Iris pigment epithelial cell (primary cell): ENCODE measurements at places on chromosomes 4 and X.

GRCh38 chrX:2592279-2592678, 91.5 kb upstream of the DHRSX start:
- DNase-seq: no peak

- no peak for DNase-seq
Measured at GRCh38 chrX:63738696-63739095, 46.3 kb downstream of the ARHGEF9 start.

DNA sequence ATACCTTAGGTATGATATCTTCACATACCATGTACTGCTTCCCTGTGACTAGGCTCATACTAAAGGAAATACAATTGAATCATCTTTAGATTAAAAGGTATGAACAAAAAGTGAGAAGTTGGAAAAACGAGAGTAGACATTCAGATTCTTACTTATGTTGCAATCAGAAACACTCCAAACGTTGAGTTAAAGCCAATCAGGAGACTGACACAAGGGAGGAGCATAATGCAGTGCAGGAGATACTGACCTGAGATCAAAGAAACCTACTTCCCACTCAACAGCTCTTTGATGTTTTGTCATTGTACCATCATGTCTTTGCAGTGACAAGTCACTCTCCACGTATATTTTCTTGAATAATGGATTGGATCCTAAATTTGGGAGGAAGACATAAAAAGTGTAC, 8.9 kb upstream of the PCDH18 start:
- no peak for DNase-seq

DNA sequence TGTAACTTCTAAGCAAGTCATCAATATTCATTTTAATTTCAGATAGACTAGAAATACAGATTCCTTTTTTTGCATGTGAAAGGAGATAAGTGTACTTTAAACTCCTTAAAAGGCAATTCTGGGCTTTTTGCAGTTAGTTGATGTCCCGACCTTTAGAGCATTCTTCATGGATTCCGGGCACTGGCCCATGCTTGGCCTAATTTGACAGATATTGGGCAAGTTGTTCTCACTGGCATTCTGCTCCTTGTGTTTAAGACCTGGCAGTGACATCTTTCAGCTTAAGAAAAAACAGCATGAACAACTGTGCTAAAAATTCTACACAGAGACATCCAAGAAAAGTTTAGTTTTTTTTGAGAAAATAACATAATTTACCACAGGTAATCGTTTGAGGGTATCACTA, 1037.2 kb downstream of the PCDH18 start:
- no peak for DNase-seq

DNA sequence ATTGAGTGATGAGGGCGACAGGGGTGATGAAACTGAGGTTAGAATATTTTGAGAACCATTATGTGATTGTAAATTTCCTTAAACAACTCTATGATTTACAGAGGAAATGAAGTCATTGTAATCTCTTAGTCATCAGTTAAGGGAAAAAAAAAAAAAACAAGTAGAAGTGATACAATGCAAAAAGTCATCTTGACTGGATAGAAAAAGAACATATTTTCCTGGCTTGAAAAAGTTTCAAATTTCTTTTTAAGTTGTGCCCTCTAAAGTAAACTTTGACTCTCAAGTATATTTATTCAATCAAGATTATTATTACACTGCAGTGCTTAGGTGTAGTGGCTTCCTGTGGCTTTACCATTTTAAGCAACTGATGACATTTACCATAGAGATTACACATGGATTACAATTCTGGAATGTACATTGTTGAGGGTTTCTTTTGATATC, 40.6 kb downstream of the GABRB1 start:
- DNase-seq: peak; percentile 59

GRCh38 chr4:57194068-57194611, 84.0 kb upstream of the IGFBP7 start:
- no peak for DNase-seq

GRCh38 chr4:6771229-6771671, 11.3 kb upstream of the KIAA0232 start:
- DNase-seq: no peak

DNA sequence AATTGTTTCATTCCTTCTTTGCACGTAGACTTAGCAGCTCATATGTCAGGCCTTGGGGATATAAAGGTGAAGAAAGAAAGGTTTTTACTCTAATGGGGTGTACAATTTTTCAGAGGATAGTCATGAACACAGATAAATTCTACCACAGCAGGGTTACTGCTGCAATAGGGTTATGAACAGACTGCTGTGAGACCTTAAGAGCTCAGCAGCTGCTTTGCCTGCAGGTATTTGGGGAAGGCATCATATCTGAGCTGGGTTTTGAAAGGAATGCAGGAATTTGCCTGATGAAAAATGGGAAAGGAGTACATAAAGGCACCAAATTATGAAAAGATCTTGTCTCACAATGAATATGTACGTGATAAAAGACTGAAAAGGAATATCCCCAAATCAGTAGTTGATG, 128.9 kb downstream of the CEP135 start:
- DNase-seq: peak; percentile 23

GRCh38 chr4:74768857-74769525, 25.3 kb downstream of the BTC start:
- peak; percentile 38 for DNase-seq

DNA sequence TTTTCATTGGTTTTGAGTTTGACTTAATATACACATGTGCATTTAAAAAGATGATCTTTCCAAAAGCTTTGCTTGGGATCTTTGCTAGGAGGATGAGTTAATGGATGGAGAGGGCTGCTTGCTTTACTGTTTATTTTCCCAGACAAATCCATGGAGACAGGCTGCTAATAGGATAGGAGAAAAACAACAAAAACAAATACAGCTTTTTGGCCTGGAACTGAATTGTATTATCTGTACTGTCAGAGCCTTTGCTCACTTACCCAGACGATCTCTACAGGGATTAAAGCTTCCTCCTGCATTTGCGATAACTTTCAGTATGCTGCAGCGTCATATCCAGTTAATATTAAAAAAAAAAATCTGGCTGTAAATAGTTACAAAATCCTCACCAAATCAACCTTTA, 190.8 kb upstream of the NUDT6 start:
- no peak for DNase-seq

- no peak for DNase-seq
Measured at GRCh38 chr4:167893531-167893930, 198.8 kb upstream of the ANXA10 start.

DNA sequence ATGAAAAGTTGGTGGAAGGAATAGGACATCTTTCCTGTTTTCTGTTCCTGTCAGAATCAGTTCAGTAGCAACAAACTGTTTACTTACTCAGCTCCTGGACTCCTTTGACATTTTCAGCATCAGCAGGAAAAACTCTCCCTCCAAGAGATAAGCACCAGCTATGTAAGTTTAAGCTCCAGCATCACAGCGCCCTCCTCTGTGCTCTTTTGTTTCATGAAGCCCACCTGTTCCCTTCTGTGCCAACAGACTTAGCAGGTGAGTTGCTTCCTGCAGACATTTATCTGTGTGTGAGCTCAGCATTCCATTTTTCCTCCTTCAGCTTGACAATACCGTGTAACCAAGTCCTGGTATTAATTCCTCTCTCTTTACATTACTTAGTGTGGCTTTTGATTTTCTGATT, 644.1 kb upstream of the AGA start:
- DNase-seq: no peak

- peak; percentile 40 for DNase-seq
Measured at GRCh38 chr4:164731827-164732474, 22.0 kb upstream of the SMIM31 start.

- DNase-seq: no peak
Measured at GRCh38 chrX:120350450-120351138, 11.3 kb upstream of the ATP1B4 start.

GRCh38 chr4:36427696-36428095, 146.3 kb downstream of the DTHD1 start:
- DNase-seq: no peak

DNA sequence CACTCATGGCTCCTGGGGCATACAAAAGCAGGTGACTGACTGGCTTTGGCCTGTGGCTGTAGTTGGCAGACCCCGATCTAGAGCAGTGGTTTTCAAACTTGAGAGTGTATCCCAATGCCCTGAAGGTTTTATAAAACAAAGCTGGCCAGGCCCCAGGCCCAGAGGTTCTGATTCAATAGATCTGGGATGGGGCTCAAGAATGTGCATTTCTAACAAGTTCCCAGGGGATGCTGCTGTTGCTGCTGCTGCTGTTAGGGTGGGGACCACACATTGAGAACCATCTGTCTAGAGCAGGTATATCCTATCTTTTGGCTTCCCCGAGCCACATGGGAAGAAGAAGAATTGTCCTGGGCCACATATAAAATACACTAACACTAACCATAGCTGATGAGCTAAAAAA, 7.3 kb downstream of the AIFM1 start:
- no peak for DNase-seq

DNA sequence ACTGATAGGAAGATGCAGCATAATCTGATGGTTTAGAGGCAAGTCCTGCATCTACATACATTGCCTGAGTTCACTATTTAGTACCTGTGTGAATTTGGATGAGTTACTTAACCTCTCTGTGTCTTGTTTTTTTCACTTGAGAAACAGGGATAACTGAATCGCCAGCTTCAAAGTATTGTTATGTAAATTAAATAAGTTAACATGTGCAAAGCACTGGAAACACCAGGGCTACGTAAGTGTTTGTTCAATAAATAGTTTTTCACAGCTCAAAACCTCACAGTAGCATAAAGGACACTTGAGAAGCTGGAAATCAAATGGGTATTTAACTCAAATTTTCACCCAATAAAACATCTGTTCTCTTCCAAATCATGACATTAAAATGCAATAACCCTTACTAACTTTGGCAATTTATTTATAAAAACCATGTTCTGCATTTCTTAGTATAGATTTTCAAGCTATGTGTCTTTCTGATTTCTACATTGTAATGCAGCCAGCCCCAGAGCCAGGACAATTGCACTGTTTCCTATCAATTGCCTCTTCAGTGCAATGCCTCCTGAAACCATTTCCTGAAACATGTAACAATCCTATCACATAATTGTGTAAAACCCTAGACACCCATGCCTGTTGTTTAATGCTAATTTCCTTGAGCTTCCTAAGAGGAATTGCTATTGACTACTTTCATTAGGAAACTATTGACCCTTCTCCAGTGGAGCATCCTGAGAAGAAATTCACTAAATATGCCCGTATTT, 177.1 kb downstream of the UNC5C start:
- no peak for DNase-seq

DNA sequence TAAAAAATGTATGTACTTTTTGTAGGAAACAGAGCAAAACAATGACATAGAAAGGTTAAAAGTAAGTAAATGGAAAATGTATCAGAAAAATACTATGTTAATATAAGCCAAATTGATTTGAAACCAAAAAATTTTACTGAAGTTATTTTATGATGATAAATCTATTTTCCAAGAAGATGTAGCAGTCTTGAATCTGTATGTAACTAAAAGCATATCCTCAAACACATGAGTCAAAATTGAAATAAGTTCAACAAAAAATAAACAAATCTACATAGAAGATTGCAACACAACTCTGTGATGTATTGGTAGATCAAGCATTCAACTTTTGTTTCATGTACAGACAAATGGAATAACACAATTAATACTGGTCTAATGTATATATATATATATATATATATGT, 450.0 kb downstream of the SPRY1 start:
- no peak for DNase-seq

DNA sequence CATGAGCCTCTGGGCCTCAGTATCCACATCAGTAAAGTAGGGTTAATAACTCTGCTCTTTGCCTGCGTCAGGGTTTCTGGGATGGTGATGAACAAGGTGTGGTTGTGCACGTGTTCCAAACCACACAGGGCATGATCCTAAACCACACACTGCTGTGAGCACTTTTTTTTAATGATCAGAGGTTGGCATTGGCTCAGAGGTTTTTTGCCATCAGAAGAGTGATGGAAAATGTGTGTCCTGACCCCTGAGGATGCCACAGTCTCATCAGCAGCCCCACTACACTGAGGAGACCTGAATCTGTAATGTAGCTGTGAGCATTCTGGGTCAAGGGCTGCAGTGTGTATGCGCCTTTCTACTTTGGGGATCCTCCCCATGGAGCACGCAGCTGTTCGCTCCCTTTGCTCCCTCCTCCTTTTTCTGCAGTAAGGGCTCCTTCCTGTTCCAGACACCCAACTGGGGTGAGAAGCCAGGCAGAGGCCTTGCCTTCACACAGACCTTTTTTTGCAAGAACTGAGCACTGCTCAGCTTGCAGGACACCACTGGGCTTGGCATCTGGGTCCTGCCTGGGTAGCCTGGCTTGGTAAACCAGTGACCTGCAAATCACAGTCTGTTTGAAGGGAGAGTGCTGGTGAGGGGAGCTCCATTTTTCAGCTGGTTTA, 87.5 kb downstream of the MAMLD1 start:
- DNase-seq: no peak

DNA sequence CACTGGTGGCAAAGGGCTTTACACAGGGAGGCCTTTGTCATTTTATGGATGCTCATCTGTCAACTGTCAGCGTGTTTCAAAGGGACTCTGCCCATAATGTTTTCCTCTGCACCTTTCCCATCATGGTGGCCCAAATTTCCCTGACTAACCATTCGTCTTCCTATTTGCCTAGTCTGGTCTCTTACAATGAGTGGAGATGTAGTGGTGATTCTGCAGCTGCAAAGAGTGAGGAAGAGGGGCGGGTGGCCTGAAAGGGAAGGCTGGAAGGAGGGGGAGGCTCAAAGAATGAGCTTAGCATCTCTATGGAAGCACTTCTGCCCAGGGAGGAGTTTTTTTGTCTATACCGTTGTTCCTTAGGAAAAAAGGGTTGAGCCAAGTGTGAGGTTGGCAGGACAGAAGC, 447.5 kb downstream of the NKX6-1 start:
- no peak for DNase-seq

DNA sequence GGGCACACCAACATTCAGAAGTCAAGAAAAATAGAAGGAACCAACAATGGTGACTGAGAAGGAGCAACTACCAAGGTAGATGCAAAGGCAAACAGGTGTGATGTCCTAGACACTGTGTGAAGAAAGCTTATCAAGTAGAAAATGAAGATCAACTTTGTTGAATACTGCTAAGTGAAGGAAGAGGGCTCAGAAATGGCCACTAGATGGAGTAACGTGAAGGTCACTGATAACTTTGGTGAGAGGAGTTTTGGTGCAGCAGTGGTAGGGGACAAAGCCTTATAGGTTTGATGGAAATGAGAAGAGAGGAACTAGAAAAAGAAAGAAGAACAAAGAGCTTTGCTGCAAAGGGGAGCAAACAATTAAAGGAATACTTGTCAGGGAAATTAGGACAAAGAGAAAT, 23.5 kb downstream of the OTC start:
- DNase-seq: peak; percentile 13

- no peak for DNase-seq
Measured at GRCh38 chrX:133461231-133461630, 45.9 kb upstream of the GPC4 start.
